ENCODE measurements at places on chromosomes 3 and 15. TPM values are rescaled to one million over a fixed set of nuclear protein-coding genes. Genes with fewer than 3 reads are reported as not detected.

The CERS3 gene
- 0.55 TPM for total RNA-seq

The SSR3 gene
- 80.4 TPM for total RNA-seq

The FAM107A gene
- 819 TPM for total RNA-seq

The NRG4 gene
- total RNA-seq, result 8.5 TPM

The LRRC31 gene
- total RNA-seq, result not detected

The RPP25 gene
- 6.5 TPM for total RNA-seq

The SOX14 gene
- total RNA-seq, result not detected

The PLA2G4E gene
- 0.20 TPM for total RNA-seq

The GOLGA8Q gene
- 3.5 TPM for total RNA-seq

The CYP1A2 gene
- total RNA-seq, result not detected

GRCh38 chr15:91193378-91193720, 93.3 kb downstream of the SV2B start:
- no peak for DNase-seq

DNA sequence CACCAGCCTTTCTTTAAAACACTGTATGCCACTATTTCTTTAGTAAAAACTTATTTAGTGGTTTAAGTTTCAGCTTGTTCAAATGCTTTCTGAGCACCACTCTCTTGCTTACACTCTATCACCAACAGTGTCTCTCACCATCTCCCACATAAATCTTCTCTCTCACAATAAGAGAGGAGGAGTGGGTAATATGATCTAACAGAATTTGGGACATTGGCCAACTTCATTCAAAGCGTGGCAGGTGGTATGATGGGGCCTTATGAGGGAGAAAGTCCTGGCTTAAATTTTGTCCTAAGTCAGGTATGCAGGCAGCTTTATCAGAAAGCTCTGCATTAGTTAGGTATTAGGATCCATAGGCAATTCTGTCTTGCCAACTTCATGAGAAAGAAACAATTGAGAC, 1132.5 kb downstream of the TUSC7 start:
- DNase-seq, result no peak

DNA sequence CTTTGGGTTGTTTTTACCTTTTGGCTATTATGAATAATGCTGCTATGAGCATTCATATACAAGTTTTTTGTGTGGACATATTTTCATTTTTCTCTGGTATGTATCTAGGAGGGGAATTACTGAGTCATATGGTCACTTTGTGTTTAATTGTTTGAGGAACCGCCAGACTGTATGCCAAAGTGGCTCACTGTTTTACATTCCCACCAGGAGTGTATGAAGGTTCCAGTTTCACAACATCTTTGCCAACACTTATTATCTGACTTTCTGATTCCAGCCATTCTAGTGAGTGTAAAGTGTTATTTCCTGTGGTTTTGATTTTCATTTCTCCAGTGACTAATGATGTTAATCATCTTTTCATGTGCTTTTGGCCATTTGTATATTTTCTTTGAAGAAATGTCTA, 51.8 kb downstream of the CMTM7 start:
- no peak for DNase-seq

DNA sequence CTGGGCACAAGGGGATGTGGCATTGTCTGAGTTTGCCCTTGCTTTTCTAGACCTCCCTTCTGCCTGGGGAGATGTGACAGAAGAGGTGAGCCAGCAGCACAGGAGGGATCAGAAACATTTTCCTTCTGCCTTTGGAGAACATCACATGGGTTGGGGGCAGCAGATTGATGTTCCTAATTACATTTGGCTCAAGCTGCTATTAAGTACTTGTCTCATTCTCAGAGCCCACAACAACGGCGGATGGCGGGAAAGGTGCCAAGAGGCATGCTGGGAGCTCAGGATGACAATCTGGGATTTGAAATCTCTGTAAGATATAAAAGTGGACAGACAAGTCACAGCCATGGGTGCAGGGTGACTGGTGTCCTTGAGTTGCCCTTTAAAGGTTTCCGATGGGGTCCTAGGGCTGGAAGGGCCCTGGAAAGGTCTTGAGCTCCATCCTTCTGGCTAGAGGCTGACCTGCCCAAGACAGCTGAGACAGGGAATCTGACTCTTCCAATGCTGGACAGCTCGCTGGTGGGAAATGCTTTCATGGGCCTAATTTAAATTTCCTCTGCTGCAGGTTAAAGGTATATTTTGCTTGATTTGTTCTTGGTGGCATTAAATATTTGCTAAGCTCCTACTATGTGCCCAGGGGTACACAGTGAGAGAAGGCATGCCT, 2.4 kb upstream of the CORO2B start:
- DNase-seq, result no peak

- DNase-seq, result no peak
Measured at GRCh38 chr15:37090543-37091175, 9.7 kb downstream of the MEIS2 start.

GRCh38 chr3:151688571-151688970, 45.2 kb upstream of the AADACL2 start:
- DNase-seq, result no peak

DNA sequence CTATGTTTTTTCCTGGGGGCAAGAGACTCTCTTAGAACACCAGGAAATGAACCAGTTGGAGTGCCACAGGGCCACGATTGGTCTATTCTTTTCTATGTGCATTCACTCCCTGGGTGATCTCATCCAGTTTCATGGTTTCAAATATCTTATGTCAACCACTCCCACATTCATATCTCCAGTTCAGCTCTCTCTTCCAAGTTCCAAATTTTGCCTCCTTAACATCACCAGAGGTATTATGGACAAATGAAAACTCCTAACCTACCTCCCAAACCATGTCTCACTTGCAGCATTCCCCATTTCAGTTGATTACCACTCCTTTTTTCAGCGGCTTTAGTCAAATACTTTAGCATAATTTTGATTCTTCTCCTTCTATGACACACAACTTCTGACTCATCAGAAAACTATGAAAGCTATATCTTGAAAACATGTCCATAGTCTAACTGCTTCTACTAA, 203.1 kb upstream of the SEMA6D start:
- DNase-seq, result no peak

DNA sequence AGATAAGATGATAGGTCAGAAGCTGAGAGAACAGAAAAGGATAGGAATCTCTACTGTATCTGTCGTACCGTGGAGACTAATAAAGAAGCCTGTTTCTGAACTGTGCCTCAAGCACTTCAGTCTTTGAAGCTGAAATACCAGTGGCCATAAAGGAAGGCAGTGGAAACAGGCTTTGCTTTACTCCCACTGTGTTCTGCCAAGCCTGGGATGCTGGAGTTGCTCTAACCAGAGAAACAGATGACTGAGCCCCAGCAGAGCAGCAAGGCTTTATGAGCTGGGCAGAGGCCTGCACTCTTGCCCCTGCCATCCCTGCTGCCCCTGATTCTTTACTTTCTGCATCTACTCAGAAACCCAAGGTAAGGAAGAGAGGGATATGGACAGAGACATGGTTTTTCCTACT, 89.4 kb downstream of the PDE8A start:
- no peak for DNase-seq

DNA sequence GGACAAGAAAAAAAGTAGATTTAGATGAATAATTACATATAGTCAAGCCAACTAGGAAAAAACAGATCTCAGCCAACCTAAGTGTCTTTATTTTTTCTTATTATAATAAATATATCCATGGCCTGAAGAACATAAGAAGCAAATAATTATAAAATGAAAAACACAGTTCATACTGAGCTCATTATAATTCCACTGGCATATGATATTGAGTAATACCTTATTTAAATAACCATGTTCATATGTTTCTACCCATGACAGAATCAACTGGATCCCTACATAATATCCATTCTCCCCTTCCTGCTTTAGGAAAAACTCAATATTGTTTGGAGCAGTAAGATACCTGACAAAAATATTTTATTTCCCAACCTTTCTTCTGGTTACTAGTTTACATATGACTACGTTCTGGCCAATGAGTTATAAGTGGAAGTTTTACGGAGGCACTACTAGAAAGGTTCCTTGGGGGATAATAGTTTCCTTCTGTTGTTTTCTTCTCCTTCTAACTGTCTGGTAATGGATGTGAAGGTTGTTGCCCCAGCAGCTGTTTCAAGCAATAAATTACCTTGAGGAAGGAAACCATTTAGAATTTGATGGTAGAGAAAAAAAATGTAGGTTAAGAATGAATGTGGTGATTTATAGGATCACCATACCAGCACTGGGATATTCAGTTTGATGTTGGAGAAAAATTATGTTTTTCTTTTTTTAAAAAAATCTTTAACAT, 184.1 kb upstream of the MBNL1 start:
- no peak for DNase-seq

Data from dorsolateral prefrontal cortex (tissue), 122 donors.